ENCODE measurements at places on chromosomes 6 and 20. TPM values are rescaled to one million over a fixed set of nuclear protein-coding genes. Genes with fewer than 3 reads are reported as not detected.

- DNase-seq, result peak; percentile 83
Measured at GRCh38 chr6:90216072-90216977, 80.3 kb downstream of the BACH2 start.

- DNase-seq, result no peak
Measured at GRCh38 chr20:37511610-37512275, 9.3 kb upstream of the NNAT start.

The KIAA0408 gene
- polyA plus RNA-seq, result 2.7 TPM

The PET117 gene
- polyA plus RNA-seq, result 8.4 TPM

The MEI4 gene
- 0.03 TPM for polyA plus RNA-seq

- DNase-seq, result peak; percentile 95
Measured at GRCh38 chr20:57388953-57389694, 2.1 kb upstream of the RBM38 start.

- no peak for DNase-seq
Measured at GRCh38 chr6:169528755-169529154, 173.1 kb downstream of the WDR27 start.

DNA sequence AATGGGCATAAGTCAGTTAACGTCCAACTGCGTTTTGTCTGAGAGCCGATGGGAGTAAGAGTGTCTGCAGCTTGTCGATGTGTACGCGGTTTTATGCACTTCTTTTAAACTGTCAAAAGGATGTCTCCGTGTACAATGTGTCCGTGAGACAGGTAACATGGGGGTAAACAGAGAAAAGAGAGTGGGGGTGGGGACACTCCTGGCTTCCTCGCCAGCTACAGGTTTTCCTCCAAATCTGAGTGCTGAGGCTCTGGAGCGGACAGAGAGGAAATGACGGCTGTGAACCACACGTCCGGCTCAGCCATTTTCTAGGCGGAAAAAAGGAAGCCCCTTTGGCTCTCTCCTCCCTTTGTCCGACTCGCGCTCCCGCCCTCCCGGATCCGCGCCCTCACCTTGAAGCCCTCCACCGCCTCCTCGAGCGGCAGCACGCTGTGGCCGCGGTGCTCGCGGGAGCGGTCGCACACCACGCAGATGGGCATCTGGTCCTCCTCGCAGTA, 916 bp downstream of the TRIM27 start:
- no peak for DNase-seq

The VSTM2L gene
- polyA plus RNA-seq, result 2.9 TPM

DNA sequence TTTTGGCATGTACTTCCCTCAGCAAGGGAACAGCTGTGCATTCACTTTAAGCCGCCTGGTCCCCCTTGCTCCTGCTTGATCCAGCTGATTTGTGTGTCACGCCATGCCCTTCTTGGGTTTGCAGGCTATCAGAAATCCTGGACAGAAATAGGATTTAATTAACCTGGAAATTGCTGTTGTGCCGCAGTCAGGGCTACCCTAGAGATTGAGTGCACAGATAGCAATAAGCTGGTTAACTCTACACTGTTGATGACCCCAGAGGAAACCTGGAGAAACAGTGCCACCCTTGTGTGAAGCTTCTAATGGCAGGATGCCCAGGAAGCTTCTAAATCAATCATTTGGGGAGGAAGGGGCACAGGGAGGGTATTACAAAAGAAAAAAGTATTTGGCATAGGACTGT, 199.0 kb downstream of the JARID2 start:
- DNase-seq, result no peak

- no peak for DNase-seq
Measured at GRCh38 chr20:58377766-58378401, 11.1 kb upstream of the VAPB start.

- no peak for DNase-seq
Measured at GRCh38 chr20:60085551-60086132, 127.4 kb downstream of the CDH26 start.

The METTL24 gene
- not detected for polyA plus RNA-seq

DNA sequence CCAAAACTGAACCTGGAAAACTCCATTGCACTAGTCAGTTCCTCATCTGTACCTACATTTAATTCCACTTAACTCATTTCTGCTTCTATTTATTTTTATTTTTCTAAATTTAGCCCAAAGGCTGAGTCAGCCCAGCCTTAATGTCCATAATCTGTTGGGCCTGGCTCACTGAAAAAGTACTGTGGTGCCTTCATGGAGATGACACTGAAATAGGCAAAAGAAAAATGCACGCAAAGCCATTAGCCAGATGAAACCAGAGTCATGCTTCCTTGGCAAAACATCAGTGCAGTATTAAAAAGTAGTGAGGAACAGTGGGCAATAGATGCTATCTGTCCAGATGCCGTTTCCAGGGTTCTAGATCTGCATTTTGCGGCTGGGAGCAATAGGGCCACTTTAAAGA, 14.7 kb upstream of the PLCB4 start:
- DNase-seq, result no peak

DNA sequence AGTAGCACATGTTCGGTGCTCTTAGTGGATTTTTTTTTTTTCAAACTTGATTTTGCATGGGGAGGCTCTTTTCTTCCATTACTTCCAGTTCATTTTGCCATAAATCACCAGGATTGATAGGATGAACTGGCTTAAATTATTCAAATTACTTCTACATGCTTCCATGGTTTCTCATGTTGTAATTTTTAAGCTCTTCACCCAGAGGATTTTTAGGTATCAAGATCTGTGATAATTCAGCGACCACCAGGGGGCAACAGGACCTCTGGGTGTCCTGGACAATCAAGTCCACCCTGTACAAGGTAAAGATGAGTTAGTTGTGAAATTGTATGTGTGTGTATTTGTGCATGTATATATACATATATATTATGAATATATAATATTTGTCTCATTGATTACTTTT, 4.2 kb upstream of the EPHA7 start:
- no peak for DNase-seq

GRCh38 chr6:90237350-90237990, 59.2 kb downstream of the BACH2 start:
- DNase-seq, result no peak

GRCh38 chr6:46270336-46270735, 99.6 kb upstream of the ENPP5 start:
- no peak for DNase-seq

DNA sequence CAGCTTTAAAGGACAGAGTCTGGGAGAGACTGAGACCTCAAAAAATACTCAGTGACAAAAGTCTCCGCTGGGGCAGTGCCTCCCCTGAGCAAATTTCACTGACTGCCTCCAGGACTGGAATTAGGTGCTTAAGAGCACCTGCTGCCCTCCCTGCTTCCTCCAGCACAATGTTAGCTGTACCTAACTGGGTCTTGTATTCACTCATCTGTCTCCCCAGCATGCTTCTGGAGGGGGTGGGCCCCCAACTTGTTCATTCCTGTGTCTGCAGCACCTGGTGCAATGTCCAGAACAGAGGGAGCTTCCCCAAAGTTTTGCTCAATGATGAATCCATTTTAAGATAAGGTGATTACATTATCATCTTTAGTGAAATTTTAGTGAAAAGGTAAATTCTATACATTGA, 650.7 kb downstream of the KIF16B start:
- no peak for DNase-seq

The CAGE1 gene
- polyA plus RNA-seq, result not detected

The CAPN11 gene
- polyA plus RNA-seq, result 0.17 TPM

DNA sequence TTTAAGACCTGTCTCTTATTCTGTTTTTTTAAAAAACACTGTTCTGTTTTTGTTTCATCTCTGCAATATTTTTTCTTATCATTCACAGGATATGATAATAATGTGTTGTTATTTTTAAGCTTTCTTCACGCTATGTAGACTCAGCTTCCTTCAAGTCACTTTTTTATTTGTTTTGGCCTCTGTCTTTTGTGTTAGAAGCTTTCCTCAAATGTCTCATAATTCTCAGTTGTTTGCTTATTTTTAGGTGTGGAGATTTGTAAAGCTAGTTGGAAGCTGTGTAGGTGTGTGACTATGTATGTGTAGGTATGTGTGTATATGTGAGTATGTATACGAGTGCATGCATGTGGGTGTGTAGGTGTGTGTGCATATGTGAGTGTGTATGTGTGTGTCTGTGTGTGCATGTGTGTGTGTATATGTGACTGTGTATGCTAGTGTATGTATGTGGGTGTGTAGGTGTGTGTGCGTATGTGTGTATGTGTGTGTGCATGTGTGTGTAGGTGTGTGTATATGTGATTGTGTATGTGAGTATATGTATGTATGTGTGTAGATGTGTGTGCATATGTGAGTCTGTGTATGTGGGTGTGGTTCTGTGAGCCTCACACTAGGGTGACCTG, 16.3 kb upstream of the VEGFA start:
- DNase-seq, result no peak

GRCh38 chr6:4670824-4671409, 105.3 kb upstream of the CDYL start:
- DNase-seq, result no peak

- no peak for DNase-seq
Measured at GRCh38 chr20:54565255-54565654, 89.9 kb downstream of the DOK5 start.

DNA sequence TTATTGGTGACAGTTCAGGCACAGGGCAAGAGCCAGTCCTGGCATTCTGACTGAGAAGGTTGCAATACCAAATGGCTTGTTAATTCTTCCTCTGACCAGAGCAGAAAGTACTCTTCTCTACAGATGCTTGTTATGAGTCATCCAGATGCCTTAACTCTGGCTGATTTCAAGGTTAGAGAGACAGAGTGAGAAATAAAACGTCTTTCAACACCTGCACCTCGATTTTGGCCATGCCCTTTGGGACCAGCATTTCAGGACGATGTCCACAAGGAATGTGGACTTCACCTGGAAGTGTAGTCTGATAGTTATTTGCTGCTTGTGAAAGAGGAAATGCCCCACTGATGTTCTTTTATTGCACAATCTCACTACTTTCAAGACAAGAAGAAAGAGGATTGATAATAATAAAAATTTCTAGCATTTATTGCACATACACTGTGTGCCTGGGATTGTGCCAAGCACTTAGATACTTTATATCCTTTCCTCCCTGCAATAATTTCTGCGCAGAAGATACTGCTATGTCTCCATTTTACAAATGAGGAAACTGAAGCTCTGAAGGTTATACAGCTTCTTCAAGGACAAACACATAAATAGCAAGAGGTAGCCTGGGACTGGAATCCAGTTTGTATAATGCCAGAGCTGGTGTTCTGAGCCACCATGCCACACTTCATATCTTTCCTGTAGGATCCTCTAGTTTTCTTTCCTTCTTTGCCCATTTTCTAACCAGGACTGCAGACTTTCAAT, 33.5 kb upstream of the MCM3 start:
- DNase-seq, result no peak

The TREML4 gene
- polyA plus RNA-seq, result not detected

GRCh38 chr6:10407674-10408054, 7.2 kb downstream of the TFAP2A start:
- no peak for DNase-seq

The ZBTB12 gene
- 1.5 TPM for polyA plus RNA-seq

DNA sequence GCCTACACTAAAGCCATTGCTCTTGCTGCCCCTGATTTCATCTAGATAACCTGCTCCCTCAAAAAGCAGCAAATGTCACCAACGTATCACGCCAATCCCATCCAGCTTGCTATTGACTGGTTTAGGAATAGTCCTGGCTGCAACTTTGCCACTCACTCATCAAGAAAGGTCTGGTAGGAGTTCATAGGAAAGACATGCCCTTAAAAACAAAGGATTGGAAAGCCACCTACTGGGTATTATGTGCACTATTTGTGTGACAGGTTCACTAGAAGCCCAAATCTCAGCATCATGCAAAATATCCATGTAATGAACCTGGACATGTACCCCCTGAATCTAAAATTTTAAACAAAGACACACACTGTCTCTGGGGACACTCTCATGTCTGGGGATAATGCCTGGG, 170.4 kb upstream of the COL21A1 start:
- DNase-seq, result no peak

The RGS17 gene
- polyA plus RNA-seq, result not detected

The PGC gene
- polyA plus RNA-seq, result 0.48 TPM

DNA sequence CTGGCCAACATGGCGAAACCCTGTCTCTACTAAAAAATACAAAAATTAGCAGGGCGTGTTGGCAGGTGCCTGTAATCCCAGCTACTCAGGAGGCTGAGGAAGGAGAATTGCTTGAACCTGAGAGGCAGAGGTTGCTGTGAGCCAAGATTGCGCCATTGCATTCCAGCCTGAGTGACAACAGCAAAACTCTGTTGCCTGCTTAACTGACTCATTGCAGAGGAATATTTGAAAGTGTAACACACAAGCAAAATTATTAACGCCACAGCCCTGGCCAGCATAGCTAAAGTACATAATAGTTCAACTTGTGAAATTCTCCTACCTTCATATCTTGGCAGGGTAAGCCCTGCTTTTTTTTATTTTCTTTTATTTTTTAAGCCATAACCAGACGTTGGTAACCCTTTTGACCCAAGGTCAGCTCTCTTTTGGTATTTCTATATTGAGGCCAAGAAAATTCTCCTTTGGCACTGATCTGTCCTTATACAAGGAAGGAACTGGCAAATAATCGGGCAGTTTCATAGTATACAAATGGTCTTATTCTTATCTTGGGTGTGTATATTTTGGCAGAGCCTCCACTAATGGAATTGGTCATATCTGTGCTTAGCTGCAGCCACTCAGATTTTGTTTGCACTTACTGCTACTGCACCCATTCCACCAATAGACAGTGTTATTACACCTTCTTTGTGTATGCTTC, 4.0 kb upstream of the ADGRF5 start:
- DNase-seq, result no peak

DNA sequence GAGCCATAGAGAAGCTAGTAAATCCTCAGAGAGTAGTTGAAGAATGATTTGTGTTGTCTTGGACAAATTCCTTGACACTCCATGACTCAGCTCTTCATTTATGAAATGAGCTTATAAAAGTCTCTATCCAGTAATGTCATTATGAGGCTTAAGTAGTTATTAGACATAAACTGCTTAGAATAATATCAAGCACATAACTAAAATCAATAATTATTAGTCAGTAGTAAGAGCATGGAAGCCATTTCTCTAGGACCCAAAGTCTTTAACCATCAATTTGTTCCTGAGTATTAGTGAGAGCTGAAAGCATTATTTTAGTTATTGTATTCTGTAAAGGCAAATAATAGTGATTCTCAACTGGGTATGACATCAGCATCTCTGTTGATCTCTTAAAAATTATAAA, 1140.2 kb downstream of the HACE1 start:
- no peak for DNase-seq

- DNase-seq, result no peak
Measured at GRCh38 chr6:3809982-3810381, 39.2 kb upstream of the FAM50B start.

Data from spleen (tissue), 13 donors.